ENCODE measurements at places on chromosomes 3 and 15.

DNA sequence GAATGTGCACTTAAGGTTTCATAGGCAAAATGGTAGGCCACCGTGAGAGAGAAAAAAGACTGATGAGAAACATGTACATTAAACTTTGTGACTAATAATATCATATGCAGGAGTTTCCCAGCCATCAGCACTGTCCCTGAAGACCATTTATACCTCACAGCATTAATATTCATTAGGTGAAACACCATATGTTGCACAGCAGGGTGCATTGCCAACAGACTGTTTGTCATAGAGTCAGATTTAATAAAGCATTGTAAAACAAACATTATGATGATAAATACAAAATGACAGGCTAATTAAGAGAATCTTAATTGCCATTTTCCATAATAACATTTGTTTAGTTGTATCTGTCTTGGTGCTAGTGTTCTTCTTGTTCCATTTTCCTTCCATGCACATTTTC is 578.3 kb downstream of the EPHA3 start:
- DNase-seq = no peak

GRCh38 chr3:64932666-64933342 is 245.0 kb upstream of the ADAMTS9 start:
- DNase-seq = no peak

- no peak for DNase-seq
Observed at GRCh38 chr3:89950772-89951171, 843.4 kb downstream of the EPHA3 start.

- no peak for DNase-seq
Observed at GRCh38 chr3:141012571-141012970, 38.6 kb upstream of the SPSB4 start.

- DNase-seq = no peak
Observed at GRCh38 chr15:55514414-55514850, 6.4 kb upstream of the DNAAF4 start.

- no peak for DNase-seq
Observed at GRCh38 chr3:70531063-70531657, 218.7 kb upstream of the MDFIC2 start.

- no peak for DNase-seq
Observed at GRCh38 chr15:92449476-92449875, 55.8 kb downstream of the ST8SIA2 start.

DNA sequence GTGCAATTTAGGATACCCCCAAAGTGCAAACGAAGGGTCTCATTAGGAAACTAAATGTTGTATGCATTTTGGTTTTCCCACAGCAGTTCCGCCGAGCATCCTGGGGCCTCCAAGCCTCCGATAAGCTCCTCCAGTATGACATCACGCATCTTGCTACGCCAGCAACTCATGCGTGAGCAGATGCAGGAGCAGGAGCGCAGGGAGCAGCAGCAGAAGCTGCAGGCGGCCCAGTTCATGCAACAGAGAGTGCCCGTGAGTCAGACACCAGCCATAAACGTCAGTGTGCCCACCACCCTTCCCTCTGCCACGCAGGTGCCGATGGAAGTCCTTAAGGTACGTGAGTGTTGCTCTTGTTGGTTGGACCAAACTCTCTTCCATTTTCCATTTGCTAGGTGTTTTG is 120.5 kb upstream of the SAMMSON start:
- no peak for DNase-seq

DNA sequence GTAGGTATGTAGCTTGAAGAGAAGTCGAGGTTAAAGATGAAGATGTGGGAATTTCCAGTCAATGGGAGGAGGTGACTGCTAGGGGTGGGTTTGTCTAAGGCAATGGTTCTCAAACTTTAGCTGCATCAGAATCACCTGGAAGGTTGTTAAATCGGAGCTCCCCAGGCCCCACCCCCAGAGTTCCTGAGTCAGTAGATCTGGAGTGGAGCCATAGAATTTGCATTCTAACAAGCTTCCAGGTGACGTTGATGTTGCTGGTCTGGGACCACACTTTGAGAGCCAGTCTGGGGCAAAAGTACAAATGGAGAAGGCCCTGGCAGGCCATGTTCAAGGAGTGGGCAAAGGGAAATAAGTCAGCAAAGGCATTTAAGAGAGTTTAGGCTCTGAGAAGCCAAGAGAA is 69.1 kb downstream of the CMTM8 start:
- no peak for DNase-seq

DNA sequence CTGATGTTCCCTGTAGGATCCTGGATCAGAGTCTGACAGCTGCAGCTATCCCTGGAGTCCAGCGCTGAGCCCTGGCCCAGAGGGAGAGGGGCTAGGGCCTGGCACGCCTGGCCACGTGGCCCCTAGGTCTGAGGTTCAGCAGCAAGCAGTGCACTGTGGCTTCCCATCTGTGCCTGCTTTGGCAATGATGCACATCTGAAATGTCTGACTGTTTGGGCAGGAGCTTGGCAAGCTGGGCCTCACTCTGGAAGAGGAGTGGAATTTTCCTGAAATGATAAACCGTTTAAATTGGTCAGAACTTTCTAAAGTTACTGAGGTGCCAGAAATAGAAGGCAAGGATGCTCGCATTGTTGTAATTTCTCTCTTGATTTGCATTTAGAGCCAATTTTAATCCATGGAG is 48.8 kb upstream of the MRPS22 start:
- no peak for DNase-seq

DNA sequence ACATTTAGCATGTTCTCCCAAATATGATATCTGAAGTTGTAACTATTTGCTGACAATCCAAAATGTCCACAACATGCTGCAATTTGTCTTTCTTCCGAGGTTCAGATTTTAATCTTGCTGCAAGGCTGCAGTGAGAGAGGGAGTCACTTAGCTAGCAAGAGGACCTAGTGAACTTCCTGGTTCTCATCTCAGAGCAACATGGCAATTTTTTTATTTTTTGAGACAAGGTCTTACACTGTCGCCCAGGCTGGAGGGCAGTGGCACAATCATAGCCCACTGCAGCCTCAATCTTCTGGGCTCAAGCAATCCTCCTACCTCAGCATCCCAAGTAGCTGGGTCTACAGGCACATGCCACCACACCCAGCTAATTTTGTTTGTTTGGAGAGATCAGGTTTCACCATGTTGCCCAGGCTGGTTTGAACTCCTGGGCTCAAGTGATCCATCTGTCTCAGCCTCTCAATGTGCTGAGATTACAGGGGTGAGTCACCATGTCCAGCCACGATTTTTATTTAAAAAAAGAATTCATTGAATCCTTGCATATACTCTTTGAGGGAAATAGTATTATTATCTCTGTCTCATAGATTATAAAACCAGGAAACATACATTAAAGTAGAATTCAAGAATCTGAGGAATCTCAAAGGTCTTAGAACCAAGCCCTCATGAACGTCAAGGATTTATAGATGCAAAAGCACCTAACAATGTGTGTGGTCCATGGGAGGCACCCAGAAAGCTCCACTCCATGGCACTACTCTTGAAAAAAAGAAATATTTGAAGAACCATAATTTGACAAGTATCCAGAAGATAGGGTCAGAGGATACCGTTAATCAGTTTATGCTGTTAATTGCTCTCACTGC is 9.1 kb downstream of the HDC start:
- no peak for DNase-seq

- DNase-seq = no peak
Observed at GRCh38 chr3:95424279-95424678, 1361.4 kb downstream of the NSUN3 start.

- DNase-seq = no peak
Observed at GRCh38 chr3:124592658-124593441, 137.4 kb upstream of the UMPS start.

- no peak for DNase-seq
Observed at GRCh38 chr3:37989821-37990480, 635 bp upstream of the VILL start.

GRCh38 chr15:60411774-60412425 is 14.1 kb upstream of the ANXA2 start:
- no peak for DNase-seq

GRCh38 chr3:82494977-82495489 is 733.6 kb upstream of the GBE1 start:
- no peak for DNase-seq

DNA sequence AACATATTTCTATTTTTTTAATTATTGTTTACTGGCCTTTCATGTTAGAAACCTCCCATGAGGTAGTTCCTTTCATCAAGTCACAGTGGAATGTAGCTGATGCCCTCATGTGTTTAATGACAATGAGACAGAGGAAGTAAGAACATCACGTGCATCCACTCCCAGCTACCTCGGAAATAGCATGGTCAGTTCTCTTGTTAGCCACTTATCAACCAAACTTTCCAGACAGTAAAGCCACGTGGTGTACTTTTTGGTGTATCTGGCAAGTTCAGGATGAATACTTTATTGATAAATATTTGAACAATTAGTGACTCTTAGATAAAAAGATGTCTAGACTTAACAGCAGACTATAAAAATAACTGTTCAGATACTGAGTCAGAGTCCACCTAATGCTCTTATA is 781.7 kb downstream of the MECOM start:
- DNase-seq = no peak

DNA sequence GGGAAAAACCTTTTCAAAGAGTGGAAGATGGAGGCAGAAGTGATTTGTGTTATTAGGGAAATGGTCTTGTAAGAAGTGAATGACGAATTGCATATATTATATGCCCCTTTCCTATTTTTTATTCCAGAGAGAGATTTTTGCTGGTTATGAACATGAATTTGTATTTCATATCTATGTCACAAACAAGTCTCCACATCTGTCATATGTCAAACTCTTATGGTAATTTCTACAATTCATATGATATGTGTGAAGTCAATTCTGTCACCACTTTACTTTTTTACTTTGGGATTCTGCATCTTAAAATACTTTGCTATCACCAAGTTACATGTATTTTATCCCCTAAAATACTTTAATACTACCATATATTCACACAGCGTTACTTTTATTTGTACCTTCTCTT is 594.2 kb upstream of the ARPP21 start:
- DNase-seq = no peak

DNA sequence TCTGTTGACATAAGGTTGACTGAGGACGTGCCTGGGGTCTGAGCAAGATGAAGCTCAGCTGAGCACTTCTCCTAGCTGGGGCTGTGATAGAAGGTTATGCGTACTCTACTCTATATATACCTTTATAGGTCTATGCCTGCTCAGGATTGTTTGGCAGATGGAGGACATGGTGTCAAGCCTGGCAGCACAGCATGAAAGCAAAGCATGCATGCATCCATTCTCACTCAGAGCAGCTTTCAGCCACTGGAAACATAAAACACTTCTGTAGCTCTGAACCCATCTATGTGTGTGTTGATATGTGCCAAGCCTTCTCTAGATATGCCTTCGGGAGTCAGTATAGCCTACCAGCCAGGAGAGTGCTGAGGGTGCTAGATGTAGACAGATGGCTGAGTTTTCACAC is 142.3 kb upstream of the NUDT16 start:
- DNase-seq = no peak

GRCh38 chr3:132847849-132848625 is 125.8 kb upstream of the NPHP3 start:
- DNase-seq = no peak

DNA sequence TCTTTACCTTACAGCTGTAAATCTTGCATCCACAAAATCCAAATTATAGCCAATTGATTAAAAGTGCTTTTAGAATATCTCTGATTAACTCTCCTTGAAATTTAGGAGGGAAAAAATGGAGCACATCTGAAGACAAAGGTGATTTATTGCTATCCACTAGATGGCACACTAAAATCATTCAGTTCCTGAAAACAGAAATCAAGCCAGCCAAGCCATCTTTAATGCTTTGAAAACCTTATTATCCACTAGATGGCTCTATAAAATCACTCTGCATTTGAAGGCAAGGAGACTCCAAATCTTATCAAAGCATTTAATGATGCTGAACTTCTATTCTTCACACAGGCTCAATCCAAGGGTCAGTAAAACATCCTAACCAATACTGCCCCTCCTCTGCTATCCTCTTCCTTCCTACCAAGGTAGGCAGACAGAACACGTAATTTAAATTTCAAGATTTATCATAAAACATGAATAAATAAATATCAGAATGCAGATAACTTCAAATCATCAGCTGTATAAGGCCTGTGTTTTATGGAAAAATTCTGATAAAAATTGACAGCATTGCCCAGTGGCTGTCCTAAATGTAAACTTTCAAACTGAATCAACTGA is 48.4 kb downstream of the GOLIM4 start:
- DNase-seq = no peak

DNA sequence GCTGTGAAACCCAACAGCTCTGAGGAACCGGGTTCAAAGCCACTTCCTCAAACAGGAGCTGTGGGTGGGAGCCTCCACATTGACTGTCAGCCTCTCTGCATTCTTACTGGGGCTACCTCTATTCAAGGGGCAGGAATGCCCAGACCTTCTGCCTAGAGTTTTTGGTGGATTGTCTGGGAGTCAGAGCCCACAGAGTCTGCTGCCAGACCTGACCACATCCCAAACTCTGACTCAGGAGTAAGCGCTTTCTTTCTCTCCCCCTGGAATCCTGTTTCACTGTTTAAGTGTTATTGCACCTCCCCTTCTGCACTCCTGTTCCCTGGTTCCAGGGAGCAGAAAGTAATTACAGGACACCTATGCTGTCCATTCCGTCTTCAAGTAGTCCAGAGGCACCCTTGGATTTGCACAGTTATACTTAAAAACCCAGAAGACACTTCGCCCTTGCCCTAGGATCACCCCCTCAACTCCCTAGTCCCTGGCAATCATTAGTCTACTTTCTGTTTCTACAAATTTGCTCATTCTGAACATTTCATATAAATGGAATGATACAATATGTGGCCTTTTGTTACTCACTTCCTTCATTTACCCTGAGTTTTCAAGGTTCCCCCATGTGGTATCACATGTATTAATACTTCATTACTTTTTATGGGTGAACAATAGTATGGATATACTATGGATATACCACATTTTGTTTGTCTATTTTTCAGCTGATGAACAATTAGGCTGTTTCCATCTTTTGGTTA is 37.9 kb upstream of the TJP1 start:
- DNase-seq = no peak

- no peak for DNase-seq
Observed at GRCh38 chr3:33579840-33580239, 138.2 kb downstream of the CLASP2 start.

DNA sequence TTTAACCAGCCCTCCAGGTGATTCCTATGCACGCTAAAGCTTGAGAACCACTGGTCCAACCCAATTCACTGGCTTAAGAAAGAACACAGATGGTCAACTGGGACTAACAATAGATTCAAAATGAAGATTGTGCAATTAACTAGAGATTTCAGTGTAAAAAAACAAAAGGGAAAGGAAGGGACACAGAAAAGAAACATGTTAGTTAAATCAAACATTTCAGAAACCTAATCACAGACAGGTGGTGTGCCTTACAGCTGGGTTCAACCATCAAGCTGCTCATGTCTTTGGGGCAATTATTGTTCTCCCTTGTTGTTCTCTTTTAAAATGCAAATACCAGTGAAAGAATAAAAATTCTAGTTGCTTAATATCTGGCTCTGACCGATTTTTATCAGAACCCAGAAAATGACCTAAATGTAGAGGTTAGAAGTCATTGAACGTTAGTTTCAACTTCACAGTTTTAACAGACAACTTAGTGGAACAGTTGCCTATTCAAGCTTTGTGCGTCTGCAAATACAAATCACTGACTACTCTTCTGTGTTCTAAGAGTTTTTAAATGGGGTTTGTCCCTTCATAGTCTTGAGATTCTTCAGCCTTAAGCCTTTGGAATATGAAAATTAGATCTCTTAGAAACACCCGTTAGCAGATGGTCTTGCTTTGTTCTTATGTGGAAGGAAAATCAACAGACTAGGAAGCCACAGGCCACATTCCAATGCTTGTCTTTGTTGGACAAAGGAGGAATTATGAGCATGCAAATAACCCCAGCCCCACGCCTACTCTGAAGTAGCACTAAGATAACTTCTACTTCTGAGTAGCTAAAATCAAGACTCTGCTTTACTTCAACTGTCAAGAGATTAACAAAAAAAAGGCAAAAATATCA is 223.4 kb downstream of the ATP8B4 start:
- no peak for DNase-seq

- DNase-seq = no peak
Observed at GRCh38 chr15:57503051-57503702, 88.5 kb upstream of the MYZAP start.
